Naive B cell (primary cell): ENCODE measurements at places on chromosomes 2 and 18.

GRCh38 chr18:68438983-68439382, 275.9 kb downstream of the TMX3 start:
- no peak for DNase-seq

GRCh38 chr2:78145395-78145996, 623.3 kb upstream of the LRRTM4 start:
- DNase-seq = no peak

DNA sequence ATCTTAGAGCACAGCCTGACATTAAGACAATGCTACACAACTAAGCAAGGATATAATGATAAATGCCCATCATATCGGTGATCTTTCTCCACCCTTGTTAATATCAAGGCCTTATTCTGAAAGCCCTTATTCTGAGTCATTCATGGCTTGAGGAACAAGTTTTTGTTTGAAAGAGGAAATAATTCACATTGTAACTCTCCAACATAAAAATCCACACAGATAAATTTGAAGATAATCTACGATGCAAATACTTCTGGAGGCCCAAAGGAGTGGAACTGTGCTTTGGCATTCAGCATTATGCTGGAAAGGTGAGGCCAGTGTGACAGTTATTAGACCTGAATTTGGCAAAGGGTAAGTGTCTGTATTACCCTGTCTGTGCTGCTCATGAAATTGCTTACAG, 227.4 kb downstream of the MYO3B start:
- DNase-seq = no peak

- DNase-seq = no peak
Observed at GRCh38 chr2:55107436-55107835, 57.2 kb upstream of the RTN4 start.

GRCh38 chr2:179268277-179268925, 3.8 kb upstream of the SESTD1 start:
- DNase-seq = no peak

- DNase-seq = no peak
Observed at GRCh38 chr2:217979151-217979811, 23.5 kb downstream of the TNS1 start.

DNA sequence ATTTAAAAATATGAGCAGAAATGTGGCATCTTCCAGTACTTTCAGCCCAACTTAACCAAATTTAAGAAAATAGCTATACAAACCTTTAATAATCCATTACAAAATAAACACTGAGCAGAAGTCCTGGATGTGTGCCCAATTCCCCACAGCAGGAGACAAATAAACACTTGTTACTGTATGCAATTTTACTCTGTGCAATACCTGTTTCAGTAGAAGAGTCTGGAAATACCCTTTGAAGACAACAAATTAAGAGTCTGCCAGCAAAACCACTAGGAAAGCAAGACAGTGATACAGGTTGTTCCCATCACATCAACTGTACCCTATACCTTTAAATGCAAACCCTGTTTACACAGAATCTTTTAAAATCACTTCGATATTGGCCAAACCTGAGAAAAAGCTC, 41.4 kb upstream of the RNU4ATAC start:
- no peak for DNase-seq

DNA sequence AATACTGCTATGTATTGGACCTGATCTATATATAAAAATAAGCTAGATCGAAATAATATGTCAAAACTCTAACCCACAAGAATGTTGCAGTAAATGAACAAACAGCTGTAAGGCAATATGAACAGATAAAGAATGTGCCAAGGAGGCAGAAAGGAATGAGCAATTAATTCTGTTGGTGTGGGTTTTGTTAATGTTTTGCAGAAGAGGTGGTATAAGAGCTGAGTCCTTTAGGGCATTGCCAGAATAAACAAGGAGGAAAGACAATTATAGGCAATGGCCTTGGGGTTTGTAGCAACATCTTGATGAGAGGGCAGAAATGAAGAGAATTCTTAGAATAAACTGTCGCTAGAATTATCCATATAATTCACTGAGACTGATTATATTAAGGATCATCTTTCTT, 240.9 kb upstream of the GULP1 start:
- DNase-seq = no peak

DNA sequence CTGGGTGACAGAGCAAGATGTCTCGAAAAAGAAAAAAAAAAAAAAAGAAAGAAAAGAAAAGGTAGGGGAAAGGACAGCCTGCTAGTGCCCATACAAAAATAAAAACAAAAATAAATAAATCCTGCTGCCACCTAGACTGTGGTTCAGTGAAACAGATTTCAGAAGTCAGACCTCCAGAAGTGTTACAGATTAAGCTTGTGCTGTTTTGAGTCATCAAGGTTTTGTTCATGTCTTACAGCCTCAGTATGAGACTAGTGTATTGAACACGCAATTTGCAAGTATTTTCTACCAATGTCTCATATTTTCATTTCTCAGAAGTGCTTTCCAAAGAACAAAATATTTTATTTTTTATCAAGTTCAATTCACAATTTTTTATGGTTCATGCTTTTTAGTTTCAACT, 720.4 kb upstream of the GYPC start:
- DNase-seq = no peak

GRCh38 chr2:134919341-134920210, 954 bp downstream of the CCNT2 start:
- DNase-seq = peak; percentile 27

DNA sequence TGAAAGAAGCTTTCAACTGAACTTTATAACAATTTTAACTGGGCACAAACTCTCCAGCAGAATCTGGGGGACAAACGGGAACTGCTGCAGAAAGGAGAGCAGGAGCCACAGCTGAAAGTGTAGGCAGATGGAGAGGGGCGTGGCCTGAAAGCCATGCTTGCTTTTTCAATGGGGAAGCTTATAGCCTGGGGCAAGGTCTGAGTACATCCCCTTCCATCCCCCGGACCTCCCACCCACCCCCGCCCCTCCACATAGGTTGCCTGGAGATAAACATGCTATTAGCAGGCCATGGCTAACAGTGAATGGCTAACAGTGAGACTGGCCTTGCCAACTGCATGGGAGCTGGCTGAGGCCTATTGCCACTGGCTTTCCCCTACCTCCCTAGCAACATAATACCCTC, 317.9 kb upstream of the TANK start:
- no peak for DNase-seq

DNA sequence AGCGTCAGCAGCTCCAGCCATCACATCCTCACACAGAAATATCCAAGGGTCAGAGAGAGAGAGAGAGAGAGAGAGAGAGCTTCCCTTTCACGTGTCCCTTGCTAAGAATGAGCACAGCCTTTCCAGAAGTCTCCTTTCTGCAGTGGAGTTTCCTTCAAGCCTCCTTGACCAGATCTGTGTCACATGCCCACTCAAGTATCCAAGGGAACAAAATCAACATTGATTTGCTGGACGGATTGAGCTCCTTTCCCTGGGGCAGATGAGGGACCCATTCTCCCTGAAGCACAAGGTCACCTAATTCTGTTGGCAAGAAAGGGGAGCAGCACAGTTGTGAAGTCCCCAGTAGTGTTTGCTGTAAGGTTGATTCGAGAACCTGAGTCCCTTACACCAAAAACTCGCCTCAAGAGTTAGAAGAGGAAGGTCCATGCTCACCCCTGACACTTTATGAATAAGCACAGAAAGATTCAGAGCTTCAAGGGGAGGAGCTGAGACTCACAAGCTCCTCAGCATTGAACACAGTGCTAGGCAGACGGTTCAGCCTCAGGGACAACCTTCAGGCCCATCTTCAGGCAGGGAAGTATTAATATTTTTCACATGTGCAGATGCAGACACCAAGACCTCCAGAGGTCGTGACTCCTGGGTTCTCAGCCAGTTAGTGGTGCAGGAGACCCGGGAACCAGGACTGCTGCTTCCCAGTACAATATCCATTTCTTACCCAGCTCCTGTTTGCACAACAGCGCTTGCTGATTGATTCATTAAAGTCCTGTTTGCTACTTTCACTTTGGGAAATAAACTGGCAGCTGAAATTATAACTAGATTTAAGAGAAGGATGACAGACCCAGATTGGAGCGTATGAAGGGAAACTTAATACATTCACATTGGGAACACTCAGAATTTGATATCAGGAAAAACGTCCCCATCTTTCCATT, 38.2 kb upstream of the MARCO start:
- DNase-seq = no peak

GRCh38 chr2:65103013-65103715, 26.7 kb downstream of the RAB1A start:
- no peak for DNase-seq

GRCh38 chr18:8786483-8787370, 81.4 kb downstream of the MTCL1 start:
- peak; percentile 49 for DNase-seq

GRCh38 chr2:223786943-223787342, 50.4 kb downstream of the AP1S3 start:
- DNase-seq = peak; percentile 13

DNA sequence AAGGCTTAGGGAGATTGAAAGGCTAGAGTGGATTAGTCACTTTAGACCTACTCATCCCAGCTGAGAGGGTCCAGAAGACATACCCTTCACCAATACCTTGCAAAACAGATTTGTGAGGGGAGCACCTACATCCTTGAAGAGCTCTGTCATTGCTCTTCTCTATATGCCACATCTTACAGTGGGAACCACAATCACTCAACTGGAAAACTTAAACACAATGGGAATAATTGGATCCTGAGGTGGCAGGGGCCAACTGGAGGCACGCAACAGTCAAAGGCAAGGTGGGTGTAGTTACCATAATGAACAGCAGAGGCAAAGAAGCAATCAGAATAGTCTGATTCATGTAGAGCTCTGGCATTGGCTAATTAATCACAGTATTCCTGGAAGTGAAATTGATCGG, 35.4 kb downstream of the PDE1A start:
- no peak for DNase-seq

- DNase-seq = no peak
Observed at GRCh38 chr2:3282056-3282998, 95.3 kb downstream of the EIPR1 start.

- DNase-seq = no peak
Observed at GRCh38 chr2:230874456-230874855, 9.7 kb downstream of the ITM2C start.

- DNase-seq = no peak
Observed at GRCh38 chr2:174072069-174072468, 106.9 kb upstream of the SP3 start.

DNA sequence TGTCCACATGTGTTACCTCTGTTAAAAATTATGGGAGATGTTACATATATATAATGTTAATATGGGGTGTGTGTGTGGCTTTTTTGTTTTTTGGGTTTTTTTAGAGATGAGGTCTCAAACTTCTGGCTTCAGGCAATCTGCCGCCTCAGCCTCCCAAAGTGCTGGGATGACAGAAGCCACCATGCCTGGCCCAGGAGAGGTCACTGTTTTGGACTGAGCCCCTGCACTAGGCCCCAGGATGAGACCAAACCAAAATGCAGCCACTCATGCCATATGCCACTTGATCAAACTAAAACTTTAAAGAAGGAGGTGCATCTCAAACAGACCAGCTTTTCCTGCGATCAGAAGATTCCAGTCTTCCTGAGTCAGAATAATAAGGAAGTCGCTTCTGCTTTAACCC, 2.5 kb downstream of the ADI1 start:
- DNase-seq = no peak

DNA sequence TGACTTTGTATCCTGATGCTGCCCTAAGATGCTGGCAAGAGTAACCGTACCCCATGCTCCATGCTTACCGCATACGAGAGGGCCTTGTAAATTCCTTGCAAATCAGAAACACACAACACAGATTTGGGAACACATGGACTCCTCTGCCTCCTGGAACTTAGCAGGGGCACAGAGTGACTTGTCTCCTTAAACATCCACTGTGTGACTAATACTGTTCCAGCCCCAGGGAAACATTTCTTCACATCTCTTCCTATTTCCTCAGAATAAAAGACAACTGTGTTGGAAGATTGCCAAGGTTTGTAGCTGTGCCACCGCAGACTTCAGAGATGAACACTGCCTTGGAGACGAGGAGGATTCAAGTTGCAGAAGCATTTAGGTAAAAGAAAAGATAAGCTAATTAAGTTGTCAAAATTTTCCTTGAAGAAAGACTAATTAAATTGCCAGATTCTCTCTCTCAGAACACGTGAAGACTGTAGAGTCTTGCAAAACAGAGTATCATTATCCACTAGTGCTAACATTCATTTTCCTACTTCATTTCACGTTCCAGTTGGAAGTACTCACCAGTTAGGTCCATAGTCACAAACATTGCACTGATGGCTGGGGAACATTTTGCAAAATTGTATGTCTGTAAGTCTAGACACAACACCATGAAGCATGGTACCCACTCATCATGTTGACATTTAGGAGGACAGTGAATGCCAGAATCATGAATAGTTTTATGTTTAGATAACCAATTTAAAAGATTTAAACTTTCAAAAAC, 188.8 kb downstream of the TSN start:
- no peak for DNase-seq

DNA sequence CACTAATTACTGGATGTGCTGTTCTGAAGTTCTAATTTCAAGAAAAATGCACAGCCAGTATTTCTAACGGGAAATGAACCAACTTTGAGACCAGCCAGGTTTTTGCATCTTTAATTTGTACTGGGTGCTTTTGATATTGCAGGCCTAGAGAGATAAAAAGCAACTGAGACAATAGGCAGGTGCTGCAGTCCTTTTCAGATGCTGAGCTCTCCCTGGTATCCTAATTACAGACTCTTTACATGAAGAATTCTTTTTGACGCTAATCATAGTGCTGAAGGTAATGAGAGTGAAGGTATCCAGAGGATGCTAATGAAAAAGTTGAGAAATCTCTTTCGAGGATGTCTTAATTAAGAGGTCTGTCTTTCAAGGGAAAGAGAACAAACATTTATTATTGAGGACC, 85.1 kb downstream of the SERPINB8 start:
- DNase-seq = no peak

- no peak for DNase-seq
Observed at GRCh38 chr2:41933585-41934320, 114.1 kb upstream of the PKDCC start.

DNA sequence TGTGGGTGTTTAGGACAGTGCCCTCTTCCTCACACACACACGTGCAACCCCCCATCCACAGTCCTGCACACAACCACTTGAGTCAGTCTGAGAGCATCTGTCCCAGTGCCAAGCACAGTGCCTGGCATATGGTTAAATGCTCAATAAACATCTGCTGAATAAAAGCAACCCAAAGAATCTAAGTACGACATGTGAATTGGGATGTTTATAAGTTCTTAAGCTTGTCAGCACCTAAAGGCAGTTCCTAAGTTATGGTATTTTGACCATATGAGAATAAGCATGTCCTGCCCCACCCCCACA, 37.8 kb downstream of the CAPN13 start:
- no peak for DNase-seq

- DNase-seq = no peak
Observed at GRCh38 chr2:238861013-238861730, 13.3 kb downstream of the TWIST2 start.
